Gastroesophageal sphincter (tissue), 4 donors: ENCODE measurements at places on chromosomes 4 and X.

- peak; percentile 31 for ATAC-seq
These were observed 34.5 kb downstream of the ZFX start for GRCh38 chrX:24184018-24184417.

DNA sequence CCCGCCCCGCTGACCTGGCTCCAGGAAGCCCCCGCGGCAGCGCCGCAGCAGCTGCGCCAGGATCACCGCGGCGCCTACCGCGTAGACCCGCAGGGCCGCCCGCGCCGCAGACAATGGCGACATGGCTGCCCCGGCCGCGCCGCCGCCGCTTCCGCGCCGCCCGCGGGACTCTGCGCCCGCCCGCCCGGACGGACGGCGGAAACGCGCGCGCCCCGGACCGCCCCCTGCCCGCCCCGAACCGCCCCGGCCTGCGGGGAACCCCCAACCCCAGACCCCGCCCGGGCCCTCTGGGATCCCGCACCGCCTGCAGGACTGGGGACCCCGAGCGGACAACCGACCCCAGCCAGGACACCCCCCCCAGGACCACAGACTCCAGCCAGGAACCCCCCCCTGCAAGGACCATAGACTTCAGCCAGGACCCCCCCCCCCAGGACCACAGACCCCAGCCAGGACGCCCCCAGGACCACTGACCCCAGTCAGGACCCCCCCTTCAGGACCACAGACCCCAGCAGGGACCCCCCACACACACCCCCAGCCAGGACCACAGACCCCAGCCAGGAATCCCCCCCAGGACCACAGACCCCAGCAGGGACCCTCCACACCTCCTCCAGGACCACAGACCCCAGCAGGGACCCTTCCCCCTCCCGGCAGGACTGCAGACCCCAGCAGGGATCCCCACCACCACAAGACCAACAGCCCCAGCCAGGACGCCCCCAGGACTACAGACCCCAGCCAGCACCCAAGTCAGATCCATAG, at the start of the genes DHRSX and ZBED1:
TSS of gene DHRSX (minus strand) at position 174 of the 756 bp plus-strand sequence. CDS start at position 123, 51 bp downstream.
TSS of gene ZBED1 (minus strand) at position 174 of the 756 bp plus-strand sequence. CDS start 10,257 bp downstream, outside the sequence.
- peak; percentile 60 for ATAC-seq

GRCh38 chrX:132742246-132742645, 216.2 kb downstream of the HS6ST2 start:
- ATAC-seq: no peak

- no peak for ATAC-seq
These were observed 66.0 kb upstream of the CHRNA9 start for GRCh38 chr4:40269133-40269532.

GRCh38 chrX:119755981-119756533, 2.3 kb upstream of the SOWAHD start:
- no peak for ATAC-seq

DNA sequence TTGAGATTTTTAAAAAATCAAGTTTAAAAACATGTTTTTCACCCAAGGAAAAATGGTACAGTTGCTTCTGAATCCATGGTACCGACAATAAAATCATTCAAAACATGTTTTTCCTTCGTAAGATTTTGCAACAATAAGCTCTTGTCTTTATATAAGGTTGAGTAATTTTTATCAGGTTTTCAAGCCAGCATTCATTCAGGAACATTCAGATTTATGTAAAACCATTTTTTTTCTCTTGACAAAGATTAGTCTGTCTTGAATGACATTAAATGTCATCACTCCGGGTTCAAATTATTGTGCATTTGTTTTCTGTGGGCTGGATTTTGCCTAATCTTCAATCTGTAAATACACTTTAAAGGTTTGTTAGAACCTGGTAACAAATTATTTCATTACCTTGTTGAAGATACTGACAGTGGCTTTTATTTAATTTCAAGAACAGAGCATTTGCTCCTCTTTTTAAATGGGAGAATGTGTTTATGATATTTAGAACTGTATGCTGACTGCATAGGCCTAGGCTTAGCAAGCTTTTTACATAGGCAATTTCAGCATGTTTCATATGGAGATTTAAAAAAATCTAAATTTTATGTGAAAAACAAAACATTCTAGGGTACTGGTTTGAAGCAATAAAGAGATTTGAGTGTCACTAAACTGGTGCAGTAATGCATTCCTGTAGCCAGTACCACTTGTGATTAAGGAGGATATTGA, 336.4 kb upstream of the HAND2 start:
- ATAC-seq: no peak

GRCh38 chrX:13741695-13742094, 7.1 kb downstream of the OFD1 start:
- no peak for ATAC-seq
